ENCODE measurements at places on chromosomes 6 and 20.

DNA sequence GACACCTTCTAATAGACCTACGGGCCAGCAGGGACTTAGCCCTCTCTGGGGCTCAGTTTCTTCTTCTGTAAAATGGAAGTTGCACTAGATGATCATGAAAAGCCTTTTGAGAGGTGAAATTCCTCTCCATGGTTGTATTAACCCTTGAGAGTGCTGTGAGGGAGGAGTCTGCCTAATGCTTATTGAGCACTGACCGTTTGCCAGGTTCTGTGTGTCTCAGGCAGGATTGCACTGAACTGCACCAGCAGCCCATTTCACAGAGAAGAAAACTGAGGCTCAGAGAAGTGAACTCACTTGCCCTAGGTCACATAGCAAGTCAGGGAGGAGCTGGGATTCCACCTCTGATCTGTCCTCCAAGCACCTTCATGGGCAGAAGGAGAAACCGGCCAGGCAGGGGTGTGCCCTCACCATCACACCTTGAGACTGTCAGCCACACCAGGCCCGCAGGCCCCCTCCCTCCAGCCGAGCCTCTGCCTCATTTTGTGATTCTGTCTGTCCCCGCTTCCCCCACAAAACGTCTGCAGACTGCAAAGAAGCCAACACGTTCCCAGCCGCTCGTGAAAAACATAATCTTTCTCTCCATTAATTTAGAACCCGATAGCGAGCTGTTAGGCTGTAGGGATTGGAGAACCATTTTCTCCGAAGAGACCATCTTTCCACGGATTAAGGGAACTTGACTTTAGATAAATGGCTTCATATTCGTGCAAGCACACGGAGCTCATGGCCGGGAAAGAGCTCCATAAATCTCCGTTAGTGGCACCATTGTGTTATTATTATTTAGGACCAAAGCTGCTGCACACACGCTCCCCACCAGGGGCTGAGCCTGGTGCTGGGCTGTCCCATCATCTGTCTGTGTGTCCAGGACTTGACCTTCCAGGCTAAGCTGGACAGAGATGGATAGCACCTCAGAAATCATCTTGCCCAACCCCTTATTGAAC is 46.0 kb downstream of the KIAA1755 start:
- no peak for DNase-seq

- DNase-seq = no peak
Measured at GRCh38 chr6:16930432-16930831, 169.2 kb upstream of the ATXN1 start.

DNA sequence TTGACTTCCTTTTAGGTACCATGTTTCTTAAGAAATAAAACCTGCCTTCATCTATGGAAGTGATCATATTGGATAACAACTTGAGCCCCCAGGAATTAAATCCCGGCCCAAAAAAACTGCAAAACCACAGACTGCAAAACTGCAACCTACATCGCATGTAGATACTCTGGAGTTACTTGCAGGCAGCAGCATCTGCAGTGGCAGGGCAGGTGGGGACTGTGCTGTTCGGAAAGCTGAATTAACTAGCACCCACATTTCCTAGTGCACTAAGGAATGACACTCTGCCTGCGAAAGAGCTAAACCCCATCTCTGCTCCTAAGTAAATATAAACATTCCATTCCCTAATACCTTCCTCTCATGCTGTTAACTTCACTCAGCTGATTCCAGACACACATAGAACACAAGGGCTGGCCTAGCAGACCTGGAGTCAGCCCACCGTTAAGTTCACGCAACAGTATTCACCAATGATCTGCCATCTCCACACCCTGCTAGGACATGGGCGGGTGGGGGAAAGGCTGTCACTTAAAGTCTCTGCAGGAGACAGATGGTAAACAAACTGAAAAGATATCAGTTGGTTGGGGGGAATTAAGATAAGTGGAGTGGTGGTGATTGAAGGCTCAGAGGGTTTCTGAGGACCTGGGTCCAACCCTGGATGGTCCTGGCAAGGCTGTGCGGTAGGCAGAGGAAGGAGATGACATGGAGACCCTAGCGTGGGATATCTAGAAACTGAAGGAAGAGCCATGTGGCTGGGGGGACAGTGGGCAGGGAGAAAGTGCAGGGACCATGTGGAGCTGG is 128.4 kb downstream of the SYCP2 start:
- no peak for DNase-seq

DNA sequence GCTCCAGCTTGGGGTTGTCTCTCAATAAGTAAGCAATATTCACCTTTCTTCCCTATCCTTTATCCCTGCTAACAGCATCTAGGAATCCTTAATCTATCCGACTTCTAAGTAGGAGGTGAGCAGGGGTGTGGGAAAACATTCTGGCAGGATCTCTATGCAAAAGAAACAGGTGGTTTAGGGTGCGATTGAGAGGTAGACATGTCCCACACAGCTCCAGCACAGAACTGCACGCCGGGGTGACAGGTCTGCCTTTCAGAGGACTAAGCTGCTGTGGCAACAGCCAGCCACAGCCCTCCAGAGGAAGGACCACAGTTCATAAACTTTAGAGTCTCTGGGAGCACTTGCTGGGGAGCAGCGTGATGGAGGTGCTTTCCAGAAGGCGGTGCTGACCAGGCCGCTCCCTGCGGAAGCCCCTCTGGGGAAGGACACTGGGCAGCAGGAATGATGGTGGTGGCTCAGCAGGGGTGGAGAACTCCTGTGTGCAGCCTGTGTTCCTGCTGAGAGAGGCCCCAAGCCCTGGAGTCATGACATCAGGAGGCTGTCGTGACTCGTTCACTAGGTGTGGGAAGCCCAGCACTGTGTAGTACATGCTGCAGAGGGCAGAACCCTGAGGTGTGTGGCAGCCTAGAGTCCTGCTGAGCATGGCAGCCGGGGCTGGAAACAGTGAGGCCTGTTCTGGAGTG is 509.6 kb downstream of the PRKN start:
- no peak for DNase-seq

GRCh38 chr6:72626126-72626525 is 4.3 kb downstream of the KCNQ5 start:
- DNase-seq = no peak

- no peak for DNase-seq
Measured at GRCh38 chr6:44042261-44042988, 84.8 kb downstream of the MRPL14 start.

Measured in erythroblast (primary cell).